ENCODE measurements at places on chromosomes 3 and 15.

DNA sequence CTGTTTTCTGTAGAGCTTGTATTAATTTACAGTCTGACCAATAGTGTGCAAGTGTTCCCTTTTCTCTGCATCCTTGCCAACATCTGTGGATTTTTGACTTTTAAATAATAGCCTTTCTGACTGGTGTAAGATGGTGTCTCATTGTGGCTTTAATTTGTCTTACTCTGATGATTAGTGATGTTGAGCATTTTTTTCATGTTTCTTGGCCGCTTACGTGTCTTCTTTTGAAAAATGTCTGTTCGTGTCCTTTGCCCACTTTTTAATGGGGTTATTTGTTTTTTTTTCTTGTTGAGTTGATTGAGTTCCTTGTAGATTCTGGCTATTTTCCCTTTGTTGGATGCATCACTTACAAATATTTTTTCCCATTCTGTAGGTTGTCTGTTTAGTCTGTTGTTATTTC lies 7.6 kb upstream of the ACOX2 start:
- DNase-seq: no peak

GRCh38 chr3:191889106-191889505 lies 428.1 kb downstream of the PYDC2 start:
- DNase-seq: no peak

DNA sequence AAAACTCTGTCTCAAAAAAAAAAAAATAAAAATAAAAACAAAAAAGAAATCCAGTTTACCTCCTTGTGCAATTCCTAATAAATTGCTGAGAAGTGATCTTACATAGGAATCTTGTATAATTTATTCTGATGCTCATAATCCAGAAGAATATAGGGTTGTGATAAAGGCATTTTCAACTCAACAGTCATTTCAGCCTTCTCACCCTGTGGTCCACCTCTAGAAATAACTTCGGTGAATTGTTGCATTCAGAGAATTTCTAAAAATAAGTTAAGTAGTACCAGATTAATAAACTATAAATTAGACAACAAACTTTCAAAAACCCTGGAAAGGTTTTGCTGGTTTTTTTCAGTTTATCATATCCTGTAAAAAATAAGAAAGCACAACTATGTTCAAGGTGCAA lies 20.2 kb downstream of the RAF1 start:
- DNase-seq: no peak

- DNase-seq: no peak
These were observed 44.9 kb upstream of the SEC13 start for GRCh38 chr3:10365791-10366190.

GRCh38 chr3:24365168-24365567 lies 129.5 kb downstream of the THRB start:
- peak; percentile 61 for DNase-seq

DNA sequence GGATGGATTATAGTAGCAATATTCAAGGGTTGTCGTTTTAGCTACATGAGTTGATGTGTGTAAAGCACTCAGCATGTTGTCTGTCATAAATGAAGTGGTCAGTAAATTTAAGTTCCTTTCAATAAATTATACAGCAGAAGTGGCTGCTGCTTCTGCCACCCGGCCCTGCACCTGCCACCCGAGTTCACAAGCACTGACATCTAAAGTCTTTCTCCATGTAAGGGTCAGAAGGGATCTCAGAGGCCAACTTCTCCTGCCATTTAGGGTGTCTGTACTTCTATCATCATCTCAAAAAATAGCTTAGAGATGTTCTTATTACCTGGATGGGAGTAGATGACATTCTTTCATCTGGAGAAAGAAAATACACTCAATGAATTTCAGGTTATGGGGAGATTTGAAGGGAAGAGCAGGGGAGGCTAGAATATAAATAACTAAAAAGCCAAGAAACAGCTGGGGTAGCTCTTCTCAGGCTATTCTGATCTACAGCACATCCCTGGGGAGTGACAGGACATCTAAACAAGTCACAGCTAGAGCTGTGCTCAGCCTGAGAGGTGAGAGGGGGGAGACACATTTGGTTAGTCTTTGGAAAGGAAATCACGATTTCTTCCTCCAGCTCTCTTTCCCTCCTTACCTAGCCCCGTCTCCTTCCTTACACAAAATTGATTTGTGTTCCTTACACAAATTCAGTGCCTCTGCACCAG lies 8.0 kb downstream of the GCSAM start:
- DNase-seq: no peak

Measured in Kasumi-1 (cell line).